IPS DF 19.7 (cell line): ENCODE measurements at places on chromosomes 2 and 18.
A peak's percentile ranks its signal among the peaks of the same experiment; 100 is the strongest.

DNA sequence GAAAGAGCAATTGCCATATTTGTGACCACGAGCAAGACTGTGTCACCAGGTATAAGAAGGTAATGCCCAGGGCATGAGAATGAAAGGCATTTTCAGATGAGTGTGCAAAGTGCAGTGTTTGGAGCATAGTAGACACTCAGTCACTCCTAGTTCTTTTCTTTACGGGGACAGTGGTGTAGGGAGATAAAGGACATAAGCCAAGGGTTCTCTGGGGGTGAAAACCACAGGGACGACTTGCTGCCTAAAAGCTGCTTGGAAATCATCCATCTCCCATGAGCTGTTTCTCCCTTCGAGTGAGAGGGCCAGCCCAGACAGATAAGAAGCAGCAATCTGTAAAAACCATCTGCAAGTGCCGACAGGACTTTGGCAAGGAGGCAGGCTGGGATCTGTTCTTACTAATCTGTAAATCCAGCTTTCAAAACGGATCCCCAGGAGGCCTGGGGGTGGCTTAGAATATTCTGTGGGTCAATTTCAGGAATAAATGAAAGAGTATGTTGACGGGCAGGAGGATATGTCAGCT is 221.6 kb downstream of the LPIN1 start:
- no peak for DNase-seq

DNA sequence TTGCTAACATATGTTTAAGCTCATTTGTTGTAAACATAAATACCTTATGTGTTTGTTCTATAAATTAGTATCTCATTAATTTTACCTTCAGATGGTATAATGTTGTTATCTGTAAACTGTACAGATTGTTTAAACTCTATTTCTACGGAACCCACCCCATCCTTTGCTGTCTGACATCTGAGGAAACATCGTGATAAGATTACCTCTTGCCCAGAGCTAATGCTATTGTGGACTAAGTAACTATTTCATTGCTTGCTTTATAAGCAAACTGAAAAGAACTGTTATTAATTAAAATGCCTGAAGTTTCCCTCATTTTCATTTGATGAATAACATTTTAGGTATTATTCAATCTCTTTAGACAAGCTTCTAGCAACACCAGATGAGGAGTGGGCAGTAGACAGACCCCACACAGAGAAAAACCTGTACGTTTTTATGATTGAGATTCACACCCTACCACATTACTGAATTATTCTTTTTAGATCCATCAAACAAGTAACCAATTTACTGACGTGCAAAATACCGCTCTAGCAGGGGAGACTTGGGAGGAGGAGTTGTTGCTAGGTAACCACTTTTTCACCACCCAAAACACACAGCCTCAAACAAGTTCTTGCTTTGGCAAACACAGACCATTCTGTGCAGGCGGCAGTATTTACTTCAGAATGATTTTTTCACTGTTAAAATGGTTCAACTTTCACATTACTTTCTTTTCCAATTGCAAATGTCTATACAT is 1.9 kb upstream of the SYT4 start:
- peak; percentile 88 for DNase-seq

- no peak for DNase-seq
These were observed 1146.6 kb upstream of the ZEB2 start for GRCh38 chr2:145666552-145666951.

DNA sequence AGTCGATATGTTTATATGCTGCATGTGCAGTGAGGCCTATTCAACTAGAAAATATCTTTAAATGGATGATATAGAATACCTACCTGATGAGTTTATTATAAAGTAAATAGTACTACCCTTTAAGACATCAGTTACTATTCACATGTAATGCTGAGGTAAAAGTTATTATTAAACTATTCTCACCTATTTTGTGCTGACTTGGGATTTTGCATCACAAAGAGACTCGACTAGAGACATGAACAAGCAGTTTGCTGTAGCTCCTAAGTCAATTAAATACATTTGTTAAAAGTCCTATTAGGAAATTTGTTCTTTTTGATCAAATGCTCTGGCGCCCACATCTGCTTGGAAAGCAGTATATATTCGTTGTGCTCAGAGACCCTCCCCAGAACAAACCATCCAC is 164.1 kb downstream of the CCDC85A start:
- DNase-seq = no peak

GRCh38 chr2:130372055-130372832 is 16.4 kb downstream of the PTPN18 start:
- no peak for DNase-seq
